ENCODE measurements at places on chromosomes 11 and 22.

DNA sequence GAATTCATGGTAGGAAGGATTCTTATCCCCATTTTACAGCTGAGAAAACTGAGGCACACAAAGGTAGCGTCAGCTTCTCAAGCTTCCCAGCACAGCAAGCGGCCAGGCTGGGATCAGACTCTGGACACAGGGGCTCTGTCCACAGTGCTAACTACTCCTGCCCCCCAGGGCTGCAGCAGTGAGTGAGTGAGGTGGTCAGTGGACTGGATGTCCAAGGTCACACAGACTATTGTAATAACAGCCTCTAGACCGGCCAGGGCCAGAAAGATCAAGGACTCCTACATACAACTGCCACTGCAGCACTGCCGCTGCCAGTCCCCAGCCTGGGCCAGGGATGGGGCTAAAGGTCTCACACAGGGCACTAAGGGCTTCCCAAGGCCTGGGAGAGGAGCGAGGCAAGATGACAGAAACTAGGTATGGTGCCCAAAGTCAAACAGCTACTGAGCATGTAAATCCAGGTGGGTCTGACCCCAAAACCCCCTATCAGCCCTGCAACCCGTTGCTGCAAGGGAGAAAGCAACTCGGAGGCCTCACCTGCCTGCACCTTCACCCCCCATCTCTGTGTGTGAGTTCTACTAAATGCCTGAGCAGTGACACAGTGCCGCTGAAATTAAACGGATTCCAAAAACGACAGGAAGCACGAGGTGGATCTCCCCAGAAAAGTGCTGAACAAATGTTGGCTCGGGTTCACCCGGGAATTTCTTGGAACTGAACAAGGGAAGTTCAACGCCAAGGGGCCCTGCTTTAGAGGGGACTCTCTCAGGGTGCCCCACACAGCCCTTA lies 161.8 kb upstream of the GRK3 start:
- DNase-seq = no peak

GRCh38 chr22:39662686-39663052 lies 92.1 kb downstream of the CACNA1I start:
- no peak for DNase-seq

DNA sequence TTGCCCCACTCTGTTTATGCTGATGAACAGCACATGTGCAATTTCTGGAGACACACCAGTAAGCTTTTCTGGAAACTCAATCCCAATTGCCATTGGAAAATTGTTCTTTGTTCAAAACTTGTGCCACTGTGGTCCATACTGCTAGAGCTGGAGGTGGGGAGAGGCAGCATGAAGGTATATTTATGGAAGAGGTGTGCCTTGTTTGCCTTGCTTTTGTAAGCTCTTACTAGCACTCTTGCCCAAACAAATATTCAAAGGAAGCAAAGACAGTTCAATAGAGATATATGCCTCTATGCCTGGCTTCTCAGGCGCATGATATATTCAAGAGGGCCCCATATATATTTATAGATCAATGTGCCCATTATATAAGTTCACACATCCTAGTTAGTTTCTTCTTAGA lies 42.7 kb downstream of the TIMP3 start:
- no peak for DNase-seq

- no peak for DNase-seq
These were observed 16.6 kb upstream of the MOB2 start for GRCh38 chr11:1502954-1503707.

- DNase-seq = no peak
These were observed 5.5 kb upstream of the PACS1 start for GRCh38 chr11:66064571-66064970.

GRCh38 chr11:9955391-9955790 lies 291.5 kb downstream of the SWAP70 start:
- DNase-seq = no peak

DNA sequence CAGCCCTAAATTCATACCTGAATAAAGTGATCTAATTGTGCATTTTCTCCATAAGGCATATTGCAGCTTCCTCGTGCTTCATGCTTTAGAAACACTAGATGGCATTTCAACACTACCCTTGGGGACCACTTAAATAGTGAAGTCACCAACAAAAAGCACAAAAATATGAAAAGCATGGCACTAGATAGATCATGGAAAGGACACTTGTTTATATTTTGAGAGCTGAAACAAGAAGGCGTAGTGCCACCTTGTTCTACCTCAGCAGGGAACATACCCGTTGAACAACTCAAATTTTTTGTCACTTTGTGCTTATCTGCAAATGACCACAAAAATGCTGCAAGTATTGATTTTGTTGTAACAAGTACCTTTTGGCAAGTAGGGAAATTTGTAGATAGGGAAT lies 8.6 kb downstream of the TBCEL start:
- no peak for DNase-seq

- no peak for DNase-seq
These were observed 65.5 kb upstream of the LMO2 start for GRCh38 chr11:33957304-33957917.

DNA sequence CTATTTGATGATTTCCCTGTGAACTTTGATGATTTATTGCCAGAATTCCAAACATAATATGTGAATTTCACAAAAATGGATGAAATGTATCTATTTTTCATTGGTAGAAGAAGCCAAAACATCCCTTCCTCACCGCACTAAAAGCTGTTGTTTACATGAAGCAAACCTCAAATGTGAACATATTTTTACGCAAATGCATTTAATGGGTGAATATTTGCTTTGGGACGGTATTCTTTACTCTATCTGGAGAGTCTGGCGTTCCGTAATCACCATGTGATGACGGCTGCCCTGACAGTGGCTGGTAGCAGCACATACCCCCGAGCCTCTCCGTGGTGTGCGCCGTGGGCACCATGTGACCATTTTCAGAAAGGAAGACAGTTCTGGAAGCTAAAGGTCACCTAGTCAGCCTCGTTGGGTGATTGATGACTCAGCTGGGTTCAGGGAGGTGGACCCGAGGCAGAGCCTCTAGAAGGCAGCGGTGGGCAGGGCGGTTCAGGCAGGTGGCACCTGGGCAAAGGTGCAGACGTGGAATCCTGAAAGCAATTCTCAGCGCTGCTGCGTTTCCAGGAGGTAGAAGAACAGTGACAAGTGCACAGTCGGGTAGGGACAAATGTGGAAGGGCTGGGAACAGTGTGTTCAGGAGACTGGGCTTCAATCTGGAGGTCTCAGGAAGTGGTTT lies 45.3 kb downstream of the PPARA start:
- no peak for DNase-seq

DNA sequence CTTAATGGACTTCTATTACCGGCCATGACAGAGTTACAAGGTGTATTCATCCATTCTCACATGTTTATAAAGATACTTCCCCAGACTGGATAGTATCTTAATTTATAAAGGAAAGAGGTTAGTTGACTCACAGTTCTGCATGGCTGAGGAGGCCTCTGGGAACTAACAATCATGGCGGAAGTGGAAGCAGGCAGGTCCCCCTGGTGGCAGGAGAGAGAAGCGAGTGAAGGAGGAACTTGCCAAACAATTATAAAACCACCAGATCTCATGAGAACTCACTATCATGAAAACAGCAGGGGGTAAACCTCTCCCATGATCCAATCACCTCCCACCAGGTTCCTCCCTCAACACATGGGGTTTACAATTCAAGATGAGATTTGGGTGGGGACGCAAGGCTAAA lies 170.0 kb upstream of the PDGFD start:
- no peak for DNase-seq

GRCh38 chr22:33247758-33248157 lies 189.6 kb upstream of the SYN3 start:
- no peak for DNase-seq

DNA sequence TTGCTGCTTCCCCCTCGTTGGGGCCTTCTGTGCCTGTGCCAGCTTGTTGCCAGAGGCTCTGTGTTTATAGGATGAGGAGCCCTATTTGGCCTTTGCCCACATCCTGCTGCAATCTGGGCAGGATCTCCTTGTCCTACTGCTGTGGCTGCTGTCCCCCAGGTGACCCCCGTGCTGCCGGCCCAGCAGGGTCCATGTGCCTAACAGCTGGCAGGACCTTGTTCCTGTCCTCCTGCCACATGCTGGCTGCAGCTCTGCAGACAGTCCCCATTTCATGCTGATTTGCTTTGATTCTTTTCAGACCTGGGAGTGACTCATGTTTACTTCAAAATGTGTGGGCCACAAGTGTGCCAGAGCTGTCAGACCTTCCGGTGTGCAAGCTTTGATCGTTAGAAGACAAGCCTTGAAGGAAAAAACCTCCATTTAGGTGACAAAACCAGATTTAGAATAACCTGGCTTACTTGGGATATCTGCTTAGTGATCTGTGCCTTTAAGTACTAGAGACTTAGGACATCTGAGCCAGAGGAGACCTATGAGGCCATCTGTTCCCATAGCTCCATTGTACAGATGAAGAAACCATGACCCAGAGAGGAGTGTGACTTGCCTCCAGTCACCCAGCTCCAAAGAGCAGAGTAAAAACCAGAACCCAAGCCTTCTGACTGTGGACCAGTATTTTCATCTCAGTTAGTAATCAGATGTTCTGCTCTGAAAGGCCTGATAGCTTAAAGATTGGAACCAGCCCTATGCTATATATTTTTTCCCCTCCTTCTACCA lies 11.1 kb downstream of the NAV2 start:
- DNase-seq = no peak

GRCh38 chr11:46676436-46677158 lies 23.8 kb downstream of the ARHGAP1 start:
- no peak for DNase-seq

DNA sequence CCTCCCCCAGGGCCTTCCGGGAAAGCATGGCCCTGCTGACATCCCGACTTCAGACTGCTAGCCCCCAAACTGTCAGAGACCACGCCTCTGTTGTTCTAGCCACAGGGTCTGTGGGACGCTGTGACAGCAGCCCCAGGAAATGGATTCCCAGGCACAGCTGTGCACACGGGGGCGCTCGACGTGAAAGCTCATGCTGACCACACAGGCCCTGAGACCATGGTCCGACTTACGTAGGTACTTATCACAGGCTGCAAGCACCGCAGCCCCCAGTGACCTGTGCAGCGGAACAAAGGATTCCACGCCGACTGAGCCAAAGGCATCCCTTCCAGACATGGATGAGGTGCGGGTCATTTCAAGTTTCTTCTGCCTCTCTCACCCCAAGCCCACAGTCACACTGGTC lies 150.6 kb downstream of the CTTN start:
- DNase-seq = no peak

GRCh38 chr11:36014898-36015665 lies 71.2 kb downstream of the LDLRAD3 start:
- no peak for DNase-seq

DNA sequence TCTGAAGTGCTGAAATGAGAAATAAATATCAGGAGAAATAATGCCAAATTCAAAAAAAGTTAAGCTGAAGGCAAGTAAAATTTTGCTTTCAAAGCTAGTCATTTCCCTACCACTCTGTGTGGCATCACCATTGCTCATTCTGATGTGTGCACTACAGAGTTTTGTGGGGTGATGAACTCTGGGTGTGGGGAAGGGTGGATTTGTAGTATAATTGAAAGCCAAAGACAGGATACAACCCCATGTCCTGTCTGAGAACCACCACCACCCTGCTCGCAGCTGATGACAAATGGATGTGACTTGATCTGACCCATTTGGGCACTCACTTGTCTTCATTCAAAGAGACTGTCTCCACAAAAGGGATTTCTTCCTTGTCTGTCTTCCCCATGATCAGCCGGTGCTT lies 19.3 kb upstream of the TMEM9B start:
- no peak for DNase-seq

DNA sequence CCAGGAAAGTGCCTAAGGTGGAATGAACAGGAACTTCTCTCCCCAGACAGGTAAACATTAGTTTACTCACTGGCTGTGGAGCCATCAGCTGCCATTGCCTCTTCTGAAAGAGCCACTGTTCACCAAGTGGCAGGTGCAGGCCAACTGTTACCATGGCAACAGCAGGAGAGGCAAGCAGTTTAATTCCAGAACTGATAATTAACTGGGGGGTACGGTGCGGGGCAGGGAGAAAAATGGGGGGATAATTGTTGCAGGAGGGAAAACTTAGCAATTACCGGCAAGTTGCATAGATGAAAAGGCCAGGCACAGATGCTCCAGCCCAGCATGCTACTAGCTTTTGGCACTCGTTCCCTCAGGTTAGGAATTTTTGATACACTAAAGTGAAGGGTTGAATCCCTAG lies 85.1 kb downstream of the TRIM44 start:
- no peak for DNase-seq

DNA sequence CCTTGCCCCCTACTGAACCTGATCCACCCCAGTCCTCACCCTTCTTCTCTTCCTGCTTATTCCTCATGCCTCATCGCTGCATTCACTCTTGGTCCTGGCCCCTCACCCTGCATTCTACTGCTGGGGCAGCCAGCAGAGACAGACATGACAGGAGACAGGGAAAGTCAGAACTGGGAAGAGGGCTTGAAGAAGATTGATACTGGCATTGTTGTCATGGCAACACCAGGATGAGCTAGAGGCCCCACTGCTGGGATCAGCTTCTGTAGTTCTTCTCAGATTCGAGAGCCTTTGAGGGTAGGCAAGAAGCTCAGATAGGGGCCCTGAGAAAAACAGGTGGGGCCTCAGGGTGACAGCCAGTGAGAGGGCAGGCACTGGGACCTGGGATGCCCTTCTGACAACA lies 264.3 kb downstream of the MIAT start:
- DNase-seq = no peak

- DNase-seq = no peak
These were observed 64.8 kb downstream of the TBC1D22A start for GRCh38 chr22:46827136-46827780.

- no peak for DNase-seq
These were observed 65.9 kb downstream of the ADAMTS15 start for GRCh38 chr11:130514316-130514715.

GRCh38 chr11:33533386-33534052 lies 167.1 kb downstream of the C11orf91 start:
- DNase-seq = no peak

- no peak for DNase-seq
These were observed 58.5 kb downstream of the CCDC34 start for GRCh38 chr11:27304514-27304913.

DNA sequence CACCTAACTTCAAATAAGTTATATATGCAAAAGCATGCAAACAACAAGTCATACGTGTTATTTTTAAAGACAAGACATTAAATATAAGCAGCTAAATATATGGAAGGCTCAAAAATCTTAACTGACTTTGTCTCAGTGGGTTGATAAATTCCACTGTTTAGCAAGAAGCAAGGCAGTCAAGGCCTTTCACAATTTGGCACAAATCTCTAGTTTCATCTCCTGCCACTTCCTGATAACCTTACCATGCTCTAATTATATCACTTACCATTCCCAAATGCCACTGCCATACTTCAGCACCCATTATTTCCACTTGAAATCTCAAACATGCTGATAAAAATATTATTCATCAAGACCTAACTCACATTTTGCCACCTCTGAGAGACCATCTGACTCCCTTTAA lies 24.8 kb downstream of the DCUN1D5 start:
- no peak for DNase-seq

GRCh38 chr11:26087120-26087935 lies 244.6 kb upstream of the ANO3 start:
- no peak for DNase-seq

- DNase-seq = no peak
These were observed 29.8 kb downstream of the B3GAT1 start for GRCh38 chr11:134382257-134382656.

DNA sequence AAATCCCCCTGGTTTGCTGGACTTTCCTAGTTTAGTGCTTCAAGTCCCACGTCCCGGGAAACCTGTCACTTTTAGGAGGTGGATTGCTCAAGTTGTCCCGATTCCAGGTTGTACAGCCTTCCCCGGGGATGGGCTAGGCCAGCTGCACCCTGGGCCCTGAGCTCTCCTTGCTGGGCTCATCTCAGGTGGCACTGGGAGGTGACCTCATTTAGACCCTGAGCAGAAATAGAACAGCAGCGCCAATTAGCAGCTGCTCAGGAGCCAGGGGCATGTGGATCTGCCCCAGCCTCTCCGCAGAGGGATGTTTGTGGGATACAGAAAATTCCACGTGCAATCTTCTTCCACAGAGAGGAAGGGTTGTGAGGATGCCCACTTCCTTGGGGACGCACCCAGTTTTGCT lies 9.6 kb upstream of the CERK start:
- no peak for DNase-seq
